PC-3 (cell line): ENCODE measurements at places on chromosomes 6 and 20. TPM values are rescaled to one million over a fixed set of nuclear protein-coding genes. Genes with fewer than 3 reads are reported as not detected.

The HLA-DOB gene
- 0.29 and 0.63 TPM in 2 replicates for total RNA-seq

The NTSR1 gene
- 7.8 and 10.6 TPM in 2 replicates for total RNA-seq

The TFAP2D gene
- total RNA-seq = not detected in 2 replicates

The RSPH9 gene
- not detected in 2 replicates for total RNA-seq

The COL9A1 gene
- total RNA-seq = not detected in 2 replicates

The TTI1 gene
- 21.8 and 23.2 TPM in 2 replicates for total RNA-seq

The TPX2 gene
- 128 and 151 TPM in 2 replicates for total RNA-seq

The SSTR4 gene
- not detected in 2 replicates for total RNA-seq
